Neural crest cell (in vitro differentiated cells): ENCODE measurements at places on chromosomes 12 and 14.

- DNase-seq: no peak
These were observed 223.4 kb downstream of the PCNX1 start for GRCh38 chr14:71130491-71131179.

- DNase-seq: peak; percentile 5
These were observed 51.7 kb upstream of the KICS2 start for GRCh38 chr12:64273527-64274403.

GRCh38 chr14:27528328-27528727, 930.5 kb upstream of the NOVA1 start:
- no peak for DNase-seq

- no peak for DNase-seq
These were observed 106.3 kb downstream of the PTPRO start for GRCh38 chr12:15428632-15429031.

GRCh38 chr14:47590767-47591495, 84.5 kb downstream of the MDGA2 start:
- DNase-seq: no peak

DNA sequence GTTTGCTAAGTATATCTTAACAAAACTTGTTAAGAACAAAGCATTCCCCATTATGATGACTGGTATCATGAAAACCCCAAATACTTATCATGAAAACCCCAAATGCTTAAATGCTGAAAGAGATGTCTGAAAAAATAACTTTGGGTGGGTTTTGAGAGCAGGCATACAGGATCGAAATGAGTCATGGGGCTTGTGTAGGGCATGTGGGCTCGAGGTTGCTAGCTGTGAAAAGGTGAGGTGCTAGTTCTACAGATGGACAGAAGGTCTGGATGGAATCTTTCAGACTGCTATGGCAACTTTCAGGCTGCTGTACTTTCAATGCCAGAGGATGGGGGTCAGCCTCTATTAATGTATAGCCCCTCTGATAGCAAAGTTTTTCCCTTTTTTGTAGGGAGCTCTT, 167.8 kb upstream of the MDGA2 start:
- no peak for DNase-seq

DNA sequence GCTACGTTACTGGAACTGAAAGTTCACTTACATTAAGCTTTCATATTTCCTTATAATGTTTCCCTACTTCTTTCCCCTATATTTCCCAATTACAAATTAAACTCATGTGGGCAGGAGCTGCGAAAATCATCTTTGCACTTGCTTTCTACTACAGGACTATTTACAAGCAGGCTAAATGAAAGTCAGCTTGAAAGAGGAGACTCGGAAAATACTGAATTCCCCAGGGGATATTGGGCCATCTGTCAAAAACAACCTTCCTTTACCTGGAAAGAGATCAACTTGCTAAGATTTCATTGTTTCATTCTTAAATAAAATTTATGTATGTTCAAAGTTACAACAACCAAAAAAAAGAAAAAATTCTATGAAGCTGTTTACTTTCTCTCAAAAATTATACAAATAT, 92.8 kb upstream of the BBS10 start:
- DNase-seq: no peak

- DNase-seq: no peak
These were observed 2.3 kb downstream of the PAPLN start for GRCh38 chr14:73239393-73240241.

DNA sequence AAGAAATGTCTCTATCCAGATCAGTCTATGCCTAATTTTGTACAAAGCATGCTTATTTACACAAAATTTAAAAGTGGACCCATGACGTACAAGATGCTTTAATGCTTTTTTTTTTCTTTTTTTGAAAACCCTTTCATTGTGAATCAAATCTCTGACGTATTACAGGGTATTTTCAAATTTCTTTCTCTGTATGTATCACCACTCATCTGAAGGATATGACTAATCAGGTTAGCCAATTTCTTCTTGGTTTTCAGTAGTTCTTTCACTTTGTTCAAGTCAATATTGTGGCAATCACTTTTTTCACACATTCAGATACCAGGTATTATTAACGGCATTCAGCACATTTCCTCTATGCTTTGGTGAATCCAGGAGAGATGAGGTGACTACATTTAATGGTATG, 685.3 kb downstream of the TRHDE start:
- no peak for DNase-seq

GRCh38 chr12:38373784-38374183, 57.2 kb downstream of the ALG10B start:
- no peak for DNase-seq

- DNase-seq: no peak
These were observed 243.3 kb upstream of the KRR1 start for GRCh38 chr12:75754698-75755097.

GRCh38 chr12:2785017-2785416, 9.8 kb upstream of the FKBP4 start:
- DNase-seq: no peak

- peak; percentile 54 for DNase-seq
These were observed 6.2 kb downstream of the AMN start for GRCh38 chr14:102928412-102929240.

DNA sequence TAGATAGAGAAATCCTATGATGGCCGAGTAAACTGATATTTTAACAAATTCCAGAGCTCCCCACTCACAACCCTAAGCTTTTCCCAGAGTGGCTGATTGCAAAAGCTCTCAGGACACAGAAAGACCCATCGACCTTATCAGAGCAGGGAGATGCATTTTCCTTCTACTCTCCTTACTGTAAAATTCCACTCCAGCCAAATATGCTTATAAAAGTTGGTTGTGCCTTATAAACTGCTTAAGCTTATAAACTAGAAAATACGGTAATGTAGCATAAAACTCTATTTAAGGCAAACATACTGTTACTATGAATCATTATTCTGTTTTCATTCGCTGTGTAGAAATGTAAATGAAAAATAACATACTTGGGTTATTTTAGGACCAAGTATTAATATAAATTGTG, 41.6 kb upstream of the TRHDE start:
- DNase-seq: no peak

- no peak for DNase-seq
These were observed 14.8 kb upstream of the KRT81 start for GRCh38 chr12:52305921-52306705.

- DNase-seq: no peak
These were observed 218.0 kb upstream of the RGS6 start for GRCh38 chr14:71714225-71714624.
